ENCODE measurements at places on chromosomes 7 and 10.

DNA sequence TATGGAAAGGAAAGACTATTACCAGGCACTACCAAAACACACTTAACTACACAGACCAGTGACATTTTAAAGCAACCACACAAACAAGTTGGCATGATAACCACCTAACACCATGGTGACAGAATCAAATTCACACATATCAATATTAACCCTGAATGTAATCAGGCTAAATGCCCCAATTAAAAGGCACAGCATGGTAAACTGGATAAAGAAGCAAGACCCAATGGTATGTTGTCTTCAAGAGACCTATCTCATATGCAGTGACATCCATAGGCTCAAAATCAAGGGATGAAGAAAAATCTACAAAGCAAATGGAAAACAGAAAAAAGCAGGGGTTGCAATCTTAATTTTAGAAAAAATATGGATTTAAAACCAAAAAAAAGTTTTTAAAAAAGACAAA lies 86.0 kb downstream of the SAMD9 start:
- DNase-seq = no peak

DNA sequence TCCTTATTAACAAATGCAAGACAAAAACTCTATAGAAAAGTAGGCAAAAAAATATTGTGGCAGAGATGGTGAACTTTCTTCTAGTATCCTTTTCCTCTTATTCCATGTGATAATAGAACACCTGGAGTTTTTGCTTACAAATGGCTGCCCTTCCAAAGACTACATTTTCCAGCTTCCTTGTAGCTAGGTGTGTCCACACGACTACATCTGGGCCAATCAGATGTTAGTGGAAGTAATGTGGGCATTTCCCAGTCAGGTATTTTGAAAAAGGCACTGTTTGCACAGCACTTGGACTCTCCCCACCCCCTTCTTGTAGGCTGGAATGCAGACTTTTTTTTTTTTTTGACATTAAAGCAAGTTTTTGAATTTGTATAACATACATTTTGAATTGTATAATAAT lies 105.5 kb upstream of the TBX20 start:
- no peak for DNase-seq

GRCh38 chr10:695396-695795 lies 5.9 kb upstream of the DIP2C start:
- no peak for DNase-seq

DNA sequence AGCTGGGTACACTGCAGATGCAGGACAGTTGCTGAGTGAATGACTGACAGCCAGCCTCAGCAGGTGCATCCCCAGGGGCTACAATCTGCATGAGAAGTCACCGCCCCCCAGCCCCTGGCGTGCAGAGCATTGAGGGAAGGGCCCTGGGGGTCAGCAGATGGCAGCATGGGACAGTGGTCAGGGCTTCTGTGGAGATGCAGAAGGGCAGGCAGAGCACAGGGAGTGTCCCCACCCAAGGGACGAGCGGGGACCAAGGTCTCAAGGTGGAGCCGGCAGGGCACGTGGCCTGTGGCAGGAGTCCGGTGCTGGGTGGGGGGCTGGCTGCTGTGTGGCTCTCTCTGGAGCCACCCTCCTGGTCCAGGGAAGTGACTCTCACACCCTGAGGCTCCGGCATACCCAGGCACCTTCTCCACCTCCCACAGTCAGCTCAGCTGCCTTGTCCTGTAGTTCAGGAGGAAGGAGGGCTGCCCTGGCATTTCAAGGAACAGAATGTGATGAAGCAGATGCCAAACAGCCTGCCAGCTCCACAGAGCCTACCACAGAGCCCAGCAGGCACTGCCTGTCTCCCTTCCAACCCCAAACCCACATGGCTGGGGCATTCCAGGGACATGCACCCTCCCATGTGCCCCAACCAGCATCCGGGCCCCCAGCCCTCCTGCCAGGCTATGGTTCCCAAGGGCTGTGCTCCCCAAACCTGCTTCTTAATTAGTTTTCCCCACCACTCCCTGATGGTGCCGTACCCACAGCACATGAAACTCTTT lies 114.5 kb downstream of the TMEM130 start:
- DNase-seq = no peak

- no peak for DNase-seq
Observed at GRCh38 chr10:132418527-132419416, 21.8 kb downstream of the PWWP2B start.

- no peak for DNase-seq
Observed at GRCh38 chr7:42945821-42946626, 13.8 kb downstream of the MRPL32 start.

- DNase-seq = peak; percentile 62
Observed at GRCh38 chr10:97612386-97612785, 20.9 kb downstream of the MORN4 start.

GRCh38 chr10:23702977-23703414 lies 264.1 kb downstream of the OTUD1 start:
- DNase-seq = peak; percentile 66

DNA sequence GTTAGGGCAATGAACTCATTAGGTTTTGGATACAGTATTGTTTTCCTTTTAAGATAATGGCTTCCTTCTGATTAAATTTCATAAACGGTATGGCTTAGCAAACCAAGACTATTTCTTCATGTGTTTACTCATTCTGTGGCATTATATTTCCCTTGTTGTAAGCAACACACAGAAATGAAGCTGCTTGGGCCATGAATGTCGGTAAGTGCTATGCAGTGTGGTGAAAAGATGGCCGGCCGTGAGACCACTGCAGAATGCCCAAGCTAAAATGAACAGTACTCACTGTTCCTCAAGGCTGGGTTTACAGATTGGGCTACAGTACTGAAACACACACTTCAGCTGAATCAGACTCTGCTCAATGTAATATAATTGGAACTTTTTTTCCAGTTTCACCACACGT lies 8.1 kb downstream of the APBB1IP start:
- DNase-seq = no peak

DNA sequence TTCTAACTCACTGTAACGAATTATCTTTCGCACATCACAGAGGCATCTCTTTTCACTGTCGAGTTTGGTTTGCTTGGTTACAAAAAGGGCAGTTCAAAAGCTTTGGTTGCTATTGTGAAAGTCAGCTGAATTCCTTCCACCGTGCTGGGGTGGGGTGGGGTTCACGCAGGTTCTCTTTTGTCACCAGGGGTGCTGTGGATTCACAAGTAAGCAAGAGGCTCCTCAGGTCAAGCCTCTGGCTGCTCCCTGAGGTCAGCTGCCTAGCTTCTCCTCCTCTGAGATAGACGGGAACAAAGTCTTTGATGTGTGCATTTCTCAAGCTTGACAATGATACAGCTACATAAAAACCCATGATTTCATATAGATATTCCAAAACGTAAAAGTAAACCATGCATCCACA lies 47.7 kb downstream of the EGFR start:
- DNase-seq = no peak

GRCh38 chr7:13021566-13022300 lies 334.3 kb downstream of the ARL4A start:
- no peak for DNase-seq

GRCh38 chr7:92634924-92635519 lies 44.8 kb upstream of the FAM133B start:
- peak; percentile 67 for DNase-seq

GRCh38 chr7:18469316-18469715 lies 26.2 kb upstream of the HDAC9 start:
- DNase-seq = no peak

DNA sequence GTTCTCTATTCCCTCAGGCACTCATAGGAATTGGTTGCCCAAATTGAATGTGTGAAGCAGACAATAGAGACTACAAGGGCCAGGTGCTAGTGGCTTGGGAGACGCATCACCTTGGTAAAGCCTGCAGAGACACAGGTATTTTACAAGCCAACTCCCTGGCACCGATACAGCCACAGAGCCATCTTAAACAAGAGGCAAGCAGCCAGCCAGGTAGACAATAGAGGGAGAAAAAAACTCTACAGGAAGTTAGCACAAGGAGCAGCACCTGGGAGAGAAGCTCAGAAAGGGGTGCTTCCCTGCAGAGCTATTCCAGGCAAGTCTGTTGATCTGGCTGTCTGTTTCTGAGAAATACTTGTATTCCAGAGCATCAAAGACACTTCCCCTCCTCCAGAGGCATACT lies 43.0 kb upstream of the CDK1 start:
- no peak for DNase-seq

GRCh38 chr10:77188000-77188395 lies 449.6 kb downstream of the KCNMA1 start:
- no peak for DNase-seq

DNA sequence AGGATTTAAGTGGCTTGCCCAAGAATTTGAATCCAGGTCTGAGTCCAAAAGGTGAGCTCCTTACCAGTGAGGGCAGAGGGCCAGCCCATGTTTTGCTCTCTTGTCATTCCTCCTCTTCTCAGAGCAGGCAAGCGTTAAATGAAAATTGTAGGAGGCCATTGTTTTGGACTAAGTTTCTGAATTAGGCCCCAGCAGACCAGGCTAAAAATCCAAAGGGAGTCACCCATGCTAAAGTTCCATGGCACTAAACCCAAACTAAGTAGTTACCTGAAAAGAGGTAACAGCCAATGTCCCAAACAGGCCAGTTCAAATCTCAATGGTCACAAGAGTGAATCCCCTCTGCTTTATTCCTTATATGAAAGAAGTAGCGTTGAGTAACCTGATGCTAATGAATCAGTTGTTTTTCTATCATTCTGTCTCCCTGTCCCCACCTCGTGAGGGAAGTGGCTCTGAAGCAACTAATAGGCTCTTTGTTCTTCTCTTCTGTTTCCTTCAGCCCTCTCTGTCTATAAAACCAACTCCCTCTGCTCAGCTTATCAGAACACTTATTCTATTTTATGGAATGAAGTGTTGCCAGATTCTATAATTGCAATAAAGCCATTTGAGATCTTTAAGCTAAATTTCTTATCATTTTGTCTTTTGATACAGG lies 17.5 kb upstream of the CDH23 start:
- no peak for DNase-seq

DNA sequence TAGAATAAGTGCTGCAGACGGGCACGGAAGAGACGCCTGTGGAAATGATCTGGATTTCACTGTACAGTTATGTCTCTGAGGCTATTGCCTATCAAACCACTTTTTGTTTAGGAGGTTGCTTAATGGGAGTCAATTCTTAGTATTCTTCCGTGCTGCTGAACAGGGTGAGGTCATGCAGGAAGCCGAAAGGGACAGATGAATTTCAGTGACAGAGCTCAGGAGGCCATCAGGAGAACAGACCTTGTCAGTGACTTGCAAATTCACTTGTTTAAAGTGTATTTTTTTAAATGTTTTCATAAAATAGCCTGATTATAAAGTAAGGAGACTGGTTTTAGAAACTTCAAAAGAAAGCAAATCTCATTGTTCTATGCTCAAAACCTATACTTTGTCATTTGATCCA lies 58.9 kb downstream of the XRCC2 start:
- DNase-seq = peak; percentile 3

- DNase-seq = no peak
Observed at GRCh38 chr7:54419209-54419608, 123.0 kb upstream of the VSTM2A start.

GRCh38 chr10:116324227-116324950 lies at the start of gene CCDC172:
TSS of gene CCDC172 (plus strand) at chr10:116324448. CDS start at chr10:116325012, 564 bp downstream.
- no peak for DNase-seq

- DNase-seq = no peak
Observed at GRCh38 chr7:50221028-50221427, 83.5 kb upstream of the IKZF1 start.

Data from kidney capillary endothelial cell (primary cell).